ENCODE measurements at places on chromosomes 4 and X.
A peak's percentile ranks its signal among the peaks of the same experiment; 100 is the strongest.

GRCh38 chrX:114047558-114047957, 536.3 kb upstream of the HTR2C start:
- no peak for DNase-seq

DNA sequence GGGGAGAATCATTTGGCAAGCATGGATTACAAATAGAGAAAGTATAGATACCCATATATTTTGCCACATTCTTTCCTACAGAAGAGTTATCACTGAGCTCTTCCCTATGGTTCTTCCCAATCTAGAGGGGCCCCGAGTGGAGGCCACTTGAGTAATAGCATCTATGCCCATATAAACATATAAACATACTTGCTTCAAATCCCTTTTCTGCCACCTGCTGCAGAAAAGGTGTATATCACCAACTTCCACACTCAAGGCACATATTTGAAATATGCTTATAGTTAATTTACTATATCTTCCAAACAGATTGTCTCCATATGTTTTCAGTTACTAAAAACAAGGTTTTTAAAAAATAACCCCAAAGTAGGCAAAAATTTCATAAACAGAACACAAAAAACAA, 642.8 kb upstream of the DIPK2B start:
- no peak for DNase-seq

GRCh38 chrX:106007815-106008214, 30.7 kb downstream of the SERPINA7 start:
- no peak for DNase-seq

- no peak for DNase-seq
Observed at GRCh38 chrX:45765767-45766166, 565.1 kb upstream of the DIPK2B start.

DNA sequence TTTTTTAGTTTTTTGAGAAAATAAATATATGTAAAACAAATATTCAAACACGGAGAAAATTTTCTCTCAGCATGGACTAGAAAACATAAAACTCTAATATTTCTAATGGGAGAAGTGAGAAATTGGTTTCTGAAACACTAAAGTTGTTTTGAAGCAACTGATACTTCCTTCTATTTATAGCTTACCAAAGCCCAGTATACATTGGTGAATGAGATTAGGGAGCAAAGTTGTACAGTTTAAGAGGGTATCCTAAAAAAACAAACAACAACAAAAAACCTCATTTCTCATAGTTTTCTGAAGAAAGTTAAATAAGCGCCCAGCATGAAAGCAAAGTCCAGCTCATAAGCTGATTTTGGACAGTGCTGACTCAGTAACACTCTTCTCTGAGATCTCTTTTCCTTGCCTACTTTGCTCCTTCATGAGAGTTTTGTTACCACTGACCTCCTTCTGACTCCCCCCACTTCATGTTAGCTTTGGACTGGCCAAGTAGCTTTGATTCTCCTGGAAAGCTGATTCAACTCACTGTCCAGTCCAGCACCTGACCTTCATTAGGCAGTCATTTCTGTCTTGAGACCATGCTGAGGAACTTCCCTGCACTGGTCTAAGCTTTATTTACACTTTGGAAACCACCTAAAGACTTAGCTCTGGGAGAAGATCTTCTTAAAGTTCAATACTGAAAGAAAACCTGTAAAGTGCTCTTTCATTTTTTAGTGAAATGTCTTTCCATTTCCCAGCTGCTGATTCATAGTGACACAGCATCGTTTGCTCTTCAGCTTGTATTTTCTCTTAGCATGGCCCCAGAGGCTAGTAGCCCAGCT, 21.8 kb upstream of the P2RY10 start:
- DNase-seq = no peak

GRCh38 chrX:150856101-150856500, 42.4 kb downstream of the CD99L2 start:
- peak; percentile 7 for DNase-seq

DNA sequence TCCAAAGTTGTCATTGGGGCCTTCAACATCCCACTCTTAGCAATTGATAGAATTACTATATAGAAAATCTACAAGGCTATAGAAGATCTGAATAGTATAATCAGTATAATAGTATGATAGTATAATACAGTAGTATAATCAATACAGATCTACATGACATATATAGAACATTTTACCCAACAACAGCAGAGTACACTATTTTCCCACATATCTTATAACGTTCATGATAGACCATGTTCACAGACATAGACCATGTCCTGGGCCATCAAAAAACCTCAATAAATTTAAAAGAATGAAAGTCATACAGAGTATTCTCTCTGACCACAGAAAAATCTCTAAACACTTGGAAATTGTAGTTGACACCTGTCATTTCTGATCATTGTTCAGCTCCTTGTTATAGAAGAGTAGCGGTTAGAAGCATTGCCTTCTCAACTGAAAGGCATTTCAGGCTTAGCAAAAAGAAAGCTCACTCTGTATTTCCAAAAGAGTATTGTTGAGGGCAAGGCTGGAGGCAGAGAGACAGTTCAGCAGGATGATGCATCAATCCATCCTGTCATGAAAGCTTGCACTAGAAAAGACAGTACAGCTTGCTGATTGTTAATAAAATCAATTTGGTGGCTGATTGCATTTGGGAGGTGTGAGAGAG, 38.8 kb upstream of the ARMCX5 start:
- DNase-seq = no peak

DNA sequence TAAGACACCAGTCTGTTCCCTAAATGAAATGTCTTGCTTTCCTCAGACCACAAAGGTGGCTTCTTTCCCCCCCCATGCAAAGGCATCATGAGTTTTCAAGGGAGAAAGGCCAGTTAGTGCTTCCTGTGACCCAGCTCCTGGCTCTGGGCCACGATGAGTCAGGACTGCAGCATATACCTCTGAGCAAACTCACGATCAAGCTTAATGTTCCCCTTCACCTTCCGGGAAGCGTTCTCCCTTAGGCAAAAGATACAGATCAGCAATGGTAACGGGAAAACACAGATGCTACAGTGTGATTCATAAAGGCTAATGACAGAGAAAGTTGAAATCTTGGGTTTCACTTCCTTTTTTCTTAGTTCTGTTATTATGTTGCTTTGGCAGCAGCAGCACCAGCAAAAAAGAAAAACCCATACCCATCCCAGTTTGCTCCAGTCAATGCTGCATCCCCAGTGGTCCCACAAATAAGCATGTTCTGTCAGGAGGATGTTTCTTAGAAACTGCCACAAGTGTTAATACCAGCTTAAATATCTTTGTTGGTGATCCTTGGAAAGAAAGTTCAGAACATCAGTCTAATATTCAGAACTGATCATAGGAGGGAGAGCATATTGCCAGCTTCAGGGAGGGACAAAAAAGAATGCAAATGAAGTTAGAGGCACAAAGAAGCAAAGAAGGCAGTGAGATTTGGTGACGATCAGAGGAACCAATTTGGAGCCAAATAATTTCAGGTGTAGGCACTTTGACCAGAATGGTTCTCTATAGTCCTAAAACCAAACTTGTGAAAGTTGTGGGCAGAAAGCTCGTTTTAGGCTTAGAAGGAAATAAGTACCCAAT, 41.2 kb downstream of the LONRF3 start:
- peak; percentile 76 for DNase-seq

DNA sequence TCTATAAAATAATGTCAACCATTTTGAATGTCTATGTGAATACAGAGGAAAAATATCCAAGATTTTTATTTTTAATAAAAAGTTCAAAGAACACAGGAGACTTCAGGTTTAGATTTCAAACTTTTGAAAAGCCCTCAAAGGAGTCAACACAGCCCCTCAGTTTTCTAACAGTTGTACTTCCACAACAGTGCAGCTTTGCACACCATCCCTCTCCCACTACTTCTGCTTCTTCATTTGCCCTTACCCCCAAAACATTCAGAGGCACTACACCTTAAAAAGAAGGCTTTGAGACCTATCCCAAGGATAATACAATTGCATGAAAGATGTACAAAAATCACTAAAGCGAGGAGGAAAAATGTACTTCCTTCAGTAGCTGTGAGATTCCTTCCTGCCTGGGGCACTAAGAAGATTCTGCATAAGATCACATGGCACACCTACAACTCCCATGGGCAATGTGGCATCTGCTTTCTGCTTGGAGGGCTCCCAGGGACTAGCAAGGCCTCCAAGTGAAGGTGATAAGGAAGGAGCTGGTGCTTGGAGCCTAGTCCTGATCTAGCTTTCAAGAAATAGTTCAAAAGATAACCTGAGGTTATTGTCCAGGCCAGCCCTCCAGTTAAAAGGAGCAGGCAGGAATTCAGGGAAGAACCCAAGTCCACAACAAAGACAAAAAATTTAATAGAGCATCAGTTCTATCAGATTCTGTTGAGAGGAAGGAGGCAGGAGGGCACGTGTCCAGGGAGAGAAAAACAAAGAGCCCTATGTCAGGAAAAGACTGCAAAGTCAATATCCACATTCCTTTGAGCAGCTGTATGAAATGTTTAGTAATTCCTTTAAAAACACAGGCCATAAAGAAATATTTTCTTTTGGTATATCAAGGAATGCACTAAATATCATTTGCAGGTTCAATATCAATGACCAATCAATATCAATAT, 19.1 kb downstream of the ARAP2 start:
- DNase-seq = no peak

GRCh38 chrX:77510007-77510406, 62.8 kb downstream of the FGF16 start:
- no peak for DNase-seq

DNA sequence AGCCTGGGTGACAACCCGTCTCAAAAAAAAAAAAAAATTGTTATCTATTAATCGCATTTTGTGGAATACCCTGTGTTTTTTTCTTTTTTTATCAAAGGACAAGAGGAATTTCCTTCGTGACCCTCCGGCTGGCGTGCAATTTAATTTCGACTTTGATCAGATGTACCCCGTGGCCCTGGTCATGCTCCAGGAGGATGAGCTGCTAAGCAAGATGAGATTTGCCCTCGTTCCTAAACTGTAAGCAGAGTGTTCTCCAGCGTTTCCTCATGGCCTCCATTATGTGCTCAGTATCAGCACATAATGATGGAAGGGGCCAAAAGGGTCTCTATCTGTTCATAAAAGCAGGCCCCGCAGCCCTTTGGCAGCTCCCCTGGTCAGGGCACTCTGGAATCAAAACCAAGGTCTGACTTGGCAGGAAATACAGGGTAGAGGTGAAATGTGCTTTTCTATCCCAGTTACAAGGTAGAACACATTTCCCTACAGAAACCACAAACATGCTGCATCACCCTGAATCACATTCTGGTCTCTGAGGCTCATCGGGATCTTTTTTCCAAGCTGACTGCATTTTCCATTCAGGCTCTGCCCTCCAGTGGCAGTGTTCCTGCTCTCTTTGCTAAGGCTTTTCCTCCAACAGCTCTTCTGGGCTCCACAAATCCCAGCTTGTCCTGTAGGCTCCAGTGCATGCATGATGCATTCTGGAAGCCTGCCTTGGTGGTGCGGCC, 24.4 kb downstream of the SYAP1 start:
- DNase-seq = peak; percentile 79

GRCh38 chr4:64407000-64407399, 2.2 kb downstream of the TECRL start:
- no peak for DNase-seq

- no peak for DNase-seq
Observed at GRCh38 chrX:19595043-19595677, 79.9 kb upstream of the MAP3K15 start.

DNA sequence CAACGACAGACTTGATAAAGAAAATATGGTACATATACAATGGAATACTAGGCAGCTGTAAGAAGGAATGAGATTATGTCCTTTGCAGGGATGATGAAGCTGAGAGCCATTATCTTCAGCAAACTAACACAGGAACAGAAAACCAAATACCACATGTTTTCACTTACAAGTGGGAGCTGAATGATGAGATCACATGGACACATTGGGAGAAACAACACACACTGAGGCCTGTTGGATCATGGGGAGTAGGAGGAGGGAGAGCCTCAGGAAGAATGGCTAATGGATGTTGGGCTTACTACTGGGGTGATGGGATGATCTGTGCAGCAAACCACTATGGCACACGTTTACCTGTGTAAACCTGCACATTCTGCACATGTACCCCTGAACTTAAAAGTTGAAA, 209.7 kb downstream of the SPRY1 start:
- no peak for DNase-seq

All from fibroblast of skin of right biceps (primary cell).